ENCODE measurements at places on chromosomes 13 and 19.

GRCh38 chr19:35943321-35944301 lies 7.4 kb downstream of the LRFN3 start:
- no peak for DNase-seq

DNA sequence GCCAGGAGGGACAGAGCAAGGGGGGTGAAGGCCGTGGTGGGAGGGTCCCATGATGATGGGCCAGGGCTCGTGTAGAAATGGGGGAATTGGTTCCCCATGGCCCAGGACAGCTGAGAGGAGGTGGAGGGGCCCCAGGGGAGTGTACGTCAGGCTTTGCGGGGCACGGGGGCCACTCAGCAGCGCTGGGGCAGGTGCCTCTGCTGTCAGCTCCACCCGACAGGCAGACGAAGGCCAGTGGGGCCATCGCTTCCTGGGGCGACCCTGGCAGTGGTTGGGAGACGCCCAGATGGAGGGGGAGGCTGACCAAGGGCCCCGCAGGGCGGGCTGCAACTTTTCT lies 1.9 kb upstream of the TEKTIP1 start:
- DNase-seq, result no peak

GRCh38 chr13:113041293-113041690 lies 64.3 kb upstream of the F7 start:
- DNase-seq, result no peak

DNA sequence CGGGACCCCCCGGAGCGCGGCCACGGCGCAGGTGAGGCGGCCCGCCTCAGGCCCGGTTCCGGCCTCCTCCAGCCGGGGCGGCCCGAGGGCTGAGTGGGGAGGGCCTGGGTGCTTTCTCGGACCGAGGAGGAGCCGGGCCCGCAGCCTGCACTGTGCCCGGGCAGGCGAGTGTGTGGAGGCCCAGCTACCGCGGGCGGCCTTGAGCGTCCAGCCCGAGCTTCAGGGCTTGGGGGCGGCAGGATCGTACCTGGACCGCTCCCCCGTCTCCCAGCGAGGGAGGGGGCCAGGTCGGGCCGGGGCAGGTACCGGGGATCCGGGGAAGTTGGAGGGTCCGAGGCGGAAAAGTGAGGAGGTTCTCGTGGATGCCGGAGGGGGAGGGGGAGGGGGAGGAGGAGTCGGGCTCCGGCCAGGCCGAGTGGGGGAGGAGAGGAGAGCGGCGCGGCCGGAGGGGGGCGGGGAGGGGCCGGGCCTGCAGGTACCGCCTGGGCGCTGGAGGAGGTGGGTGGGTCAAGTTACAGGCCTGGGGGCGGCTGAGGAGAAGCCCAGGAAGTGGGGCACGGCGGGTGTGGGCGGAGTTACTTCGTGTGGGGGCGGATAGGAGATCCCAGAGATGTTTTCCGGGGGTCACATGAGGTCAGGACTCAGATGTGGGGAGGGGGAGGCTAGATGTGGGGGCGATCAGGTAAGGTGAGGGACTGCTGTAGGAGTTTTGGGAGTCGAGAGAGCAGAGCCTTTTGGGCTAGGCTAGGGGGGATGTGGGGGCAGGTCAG lies 545 bp downstream of the NACC1 start:
- peak; percentile 45 for DNase-seq

- DNase-seq, result no peak
Measured at GRCh38 chr19:39277598-39277997, 9.4 kb downstream of the IFNL2 start.

DNA sequence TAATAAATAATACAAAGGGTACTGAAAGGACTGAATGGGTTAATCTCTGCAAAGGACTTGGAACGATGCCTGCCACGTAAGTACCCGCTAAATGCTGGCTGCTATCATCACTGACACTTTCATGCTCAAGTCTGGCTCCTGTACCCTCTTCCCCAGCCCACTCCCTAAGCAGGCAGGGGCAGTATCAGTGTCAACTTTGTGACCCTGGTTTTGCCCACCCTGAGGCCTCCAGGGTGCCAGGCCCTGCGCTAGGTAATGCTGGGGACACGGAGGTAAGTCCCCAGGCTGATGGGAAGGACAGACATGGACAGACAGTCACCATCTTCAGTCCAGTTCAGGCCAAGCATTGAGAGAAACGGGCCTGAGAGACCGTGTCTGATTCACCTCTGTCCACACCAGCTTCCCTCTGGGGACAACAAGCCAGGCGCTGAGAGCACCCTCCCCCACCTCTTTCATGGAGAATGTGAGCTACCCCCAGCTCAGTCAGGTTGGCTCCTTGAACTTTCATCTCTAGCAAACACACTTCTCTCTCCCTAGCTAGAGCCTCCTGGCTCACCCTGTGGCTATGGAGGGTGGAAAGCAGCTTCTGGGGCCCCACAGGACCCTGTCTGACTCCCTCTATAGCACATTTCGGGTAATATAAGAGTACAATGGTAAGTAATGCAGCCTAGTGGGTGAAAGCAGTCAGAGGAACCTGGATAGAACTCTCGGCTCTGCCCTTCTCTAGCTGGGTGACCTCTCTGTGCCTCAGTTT lies 800 bp downstream of the ETFB start:
- no peak for DNase-seq

- no peak for DNase-seq
Measured at GRCh38 chr19:40739030-40739839, 11.0 kb downstream of the ACTMAP start.

DNA sequence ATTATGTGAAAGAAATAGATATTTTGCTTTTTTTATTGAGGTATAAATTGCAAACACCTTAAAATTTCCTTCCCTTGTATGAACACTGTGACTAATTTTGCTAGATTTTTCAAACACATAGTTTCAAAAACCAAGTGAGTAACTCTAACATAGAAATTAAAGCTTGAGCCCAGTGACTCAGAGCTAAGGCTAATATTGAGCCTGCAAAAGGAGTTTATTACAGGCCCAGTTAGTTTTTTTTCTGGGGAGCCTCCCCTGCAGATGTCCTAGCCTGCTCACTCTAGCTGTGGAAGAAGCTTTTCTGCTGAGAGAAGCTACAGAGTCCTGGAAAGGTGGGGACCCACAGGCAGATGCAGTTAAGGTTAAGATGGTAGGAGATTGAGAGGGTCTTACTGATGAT lies 3.4 kb downstream of the ZNF430 start:
- no peak for DNase-seq

DNA sequence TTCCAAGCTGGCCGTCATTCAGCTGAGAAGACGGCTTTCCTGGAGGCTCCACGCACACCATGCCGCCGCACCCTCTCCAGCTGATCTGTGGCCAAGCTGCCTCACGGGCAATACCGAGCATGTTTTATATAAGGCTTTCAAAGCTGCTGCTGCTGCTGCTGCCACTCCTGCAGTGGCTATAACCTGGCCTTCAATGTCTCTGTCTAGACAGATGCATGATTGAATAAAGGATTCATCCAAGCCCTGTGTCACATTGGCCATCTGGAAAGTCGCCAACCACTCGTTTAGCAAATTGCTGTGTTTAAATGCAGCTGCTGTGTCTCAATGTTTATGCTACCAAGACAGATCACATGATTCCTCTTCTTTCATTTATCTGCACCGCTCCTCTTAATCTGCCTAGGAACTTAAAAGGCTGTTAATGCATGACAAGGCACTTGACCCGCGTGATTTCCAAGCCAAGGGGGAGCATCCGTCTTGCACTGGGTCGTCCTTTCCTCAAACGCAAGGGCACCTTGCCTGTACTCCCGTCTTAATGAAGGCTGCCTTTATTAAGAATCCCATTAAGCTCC lies 114.3 kb downstream of the TEX26 start:
- DNase-seq, result peak; percentile 16

GRCh38 chr13:85333506-85334020 lies 465.7 kb downstream of the SLITRK6 start:
- no peak for DNase-seq

DNA sequence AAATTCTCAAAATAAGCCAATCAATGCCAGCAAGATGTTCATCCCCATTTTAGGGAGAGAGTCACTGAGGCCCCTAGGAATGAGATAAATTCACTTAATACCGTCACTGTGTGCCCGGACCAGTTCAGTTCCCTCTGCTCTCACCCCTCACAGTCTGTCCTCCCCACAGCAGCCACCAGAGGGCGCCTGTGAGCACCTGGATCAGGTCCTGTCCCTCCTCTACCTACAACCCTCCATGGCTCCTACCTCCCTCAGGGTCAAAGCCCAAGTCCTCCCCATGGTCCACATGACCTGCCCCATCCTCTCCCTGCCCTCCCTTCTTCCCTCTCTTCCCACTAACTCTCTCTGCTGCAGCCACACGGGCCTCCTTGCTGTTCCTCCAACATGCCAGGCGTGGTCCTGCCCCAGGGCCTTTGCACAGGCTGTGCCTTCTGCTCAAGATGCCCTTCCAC lies 42.0 kb upstream of the NFIC start:
- no peak for DNase-seq

DNA sequence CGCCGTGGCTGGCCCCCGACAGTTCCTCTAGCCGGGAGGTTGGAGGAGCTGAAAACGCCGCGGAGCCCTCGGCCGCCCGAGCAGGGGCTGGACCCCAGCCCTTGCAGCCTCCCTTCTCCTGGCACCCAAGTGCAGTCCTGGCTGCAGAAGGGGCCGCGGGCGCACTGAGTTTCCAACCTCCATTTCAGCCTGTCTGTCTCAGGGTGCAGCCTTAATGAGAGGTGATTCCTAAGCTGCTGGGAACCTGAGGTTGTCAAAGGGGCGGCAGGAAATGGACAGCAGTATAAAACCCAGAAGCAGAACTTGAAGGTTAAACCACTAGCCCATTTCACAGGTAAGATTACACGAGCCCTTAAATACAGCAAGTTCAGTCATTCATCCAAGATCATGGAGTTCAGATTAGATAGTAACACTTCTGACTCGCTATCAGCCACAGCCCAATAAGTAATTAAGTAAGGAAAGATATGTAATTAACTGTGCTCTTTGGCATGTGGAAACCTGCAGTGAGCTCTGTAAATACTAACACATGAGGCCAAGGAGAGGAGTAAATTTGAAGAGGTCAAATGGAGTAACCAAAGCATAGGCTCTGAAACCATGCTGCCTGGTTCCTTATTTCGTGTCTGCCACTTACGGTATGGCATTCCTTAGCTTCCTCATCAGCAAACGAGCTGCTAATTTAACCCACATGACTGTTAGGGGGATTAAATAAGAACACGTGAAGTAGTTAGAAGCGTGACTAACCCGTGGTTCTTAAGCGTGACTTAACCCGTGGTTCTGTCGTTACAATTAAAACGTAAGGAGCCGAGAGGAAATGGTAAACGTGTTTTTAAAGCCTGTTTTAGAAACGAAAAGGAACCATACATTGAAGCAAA lies 686 bp downstream of the SETDB2 start:
- DNase-seq, result no peak

GRCh38 chr13:69683921-69684686 lies 423.5 kb upstream of the ATXN8OS start:
- DNase-seq, result no peak

DNA sequence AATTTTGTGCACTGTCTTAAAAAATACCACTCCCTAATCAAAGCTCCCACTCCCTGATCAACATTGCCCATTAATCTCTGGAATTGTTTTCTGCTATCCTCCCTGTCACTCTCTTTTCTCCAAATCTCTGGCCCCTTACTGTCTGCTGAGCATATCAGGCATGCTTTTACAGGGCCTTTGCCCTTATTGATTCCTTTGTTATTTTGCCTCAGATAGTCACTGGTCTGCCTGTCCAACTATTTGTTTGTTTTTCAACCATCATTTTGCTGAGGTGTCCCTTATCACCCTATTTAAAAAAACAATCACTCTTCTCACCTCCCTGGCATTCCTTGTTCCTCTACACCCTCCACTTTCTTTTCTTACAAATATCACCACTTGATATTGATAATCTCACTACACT lies 153.0 kb downstream of the PCDH9 start:
- DNase-seq, result no peak

GRCh38 chr19:36833430-36833829 lies 4.8 kb downstream of the ZNF790 start:
- no peak for DNase-seq

DNA sequence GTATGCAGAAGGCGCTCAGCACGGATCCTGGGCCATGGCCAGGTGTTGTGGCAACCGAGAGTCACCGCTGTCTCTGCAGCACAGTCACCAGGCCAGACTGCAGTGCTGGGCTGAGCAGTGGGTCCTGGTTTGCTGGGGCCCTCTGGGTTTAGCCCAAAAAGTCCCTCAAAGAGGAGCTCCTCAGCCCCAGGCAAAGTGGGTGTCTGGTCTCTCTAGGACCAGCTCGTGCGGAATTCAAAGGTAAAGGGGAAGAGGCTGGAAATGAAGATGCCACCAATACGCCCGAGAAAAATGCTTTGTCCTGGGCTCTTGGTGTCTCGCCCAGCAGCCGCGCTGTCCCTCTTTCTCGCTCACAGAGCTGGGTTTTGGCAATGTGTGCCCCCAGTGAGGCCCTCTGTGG lies 38.5 kb upstream of the ANKRD10 start:
- no peak for DNase-seq

DNA sequence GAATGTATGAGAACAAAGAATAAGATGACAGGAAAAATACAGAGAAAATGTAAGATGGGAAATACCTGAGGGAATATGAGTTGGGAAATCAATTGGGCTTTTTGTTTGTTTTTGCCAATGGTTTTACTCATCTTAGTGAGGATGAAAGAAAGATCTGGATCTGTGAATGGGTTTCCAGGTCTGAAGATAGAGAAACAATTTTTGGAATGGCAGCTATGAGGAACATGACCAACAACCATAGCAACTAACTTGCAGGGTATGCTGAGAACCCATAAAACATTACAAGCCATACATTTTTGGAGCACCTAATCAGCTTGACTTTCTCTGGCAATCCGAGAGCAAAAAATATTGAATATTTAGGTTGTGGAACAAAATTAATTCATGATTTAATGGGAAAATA lies 290.0 kb downstream of the KCTD12 start:
- DNase-seq, result no peak
